ENCODE measurements at places on chromosomes 6 and 20. TPM values are rescaled to one million over a fixed set of nuclear protein-coding genes. Genes with fewer than 3 reads are reported as not detected.

Gene C2
- 1.6 TPM for total RNA-seq

Gene RBM24
- total RNA-seq: not detected

Gene HAO1
- total RNA-seq: not detected

Gene SLC22A3
- not detected for total RNA-seq

DNA sequence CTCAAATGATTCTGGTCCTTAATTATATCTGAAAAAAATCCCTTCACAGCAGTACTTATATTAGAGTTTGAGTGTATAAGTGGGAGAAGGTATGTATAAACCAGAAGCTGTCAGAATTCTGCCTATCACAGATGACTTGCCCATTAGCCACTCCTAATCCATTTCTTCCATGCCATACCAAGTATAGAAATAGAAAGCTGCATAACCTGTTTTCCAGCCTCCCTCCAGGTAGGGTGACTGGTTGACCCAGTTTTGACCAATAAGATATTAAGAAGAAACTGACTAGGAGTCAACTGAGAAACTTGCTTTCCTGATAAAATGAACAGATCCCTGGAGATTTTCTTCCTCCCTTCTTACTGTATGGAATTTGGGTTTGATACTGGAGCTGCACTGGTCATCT, 112.2 kb upstream of the GRIK2 start:
- no peak for DNase-seq

DNA sequence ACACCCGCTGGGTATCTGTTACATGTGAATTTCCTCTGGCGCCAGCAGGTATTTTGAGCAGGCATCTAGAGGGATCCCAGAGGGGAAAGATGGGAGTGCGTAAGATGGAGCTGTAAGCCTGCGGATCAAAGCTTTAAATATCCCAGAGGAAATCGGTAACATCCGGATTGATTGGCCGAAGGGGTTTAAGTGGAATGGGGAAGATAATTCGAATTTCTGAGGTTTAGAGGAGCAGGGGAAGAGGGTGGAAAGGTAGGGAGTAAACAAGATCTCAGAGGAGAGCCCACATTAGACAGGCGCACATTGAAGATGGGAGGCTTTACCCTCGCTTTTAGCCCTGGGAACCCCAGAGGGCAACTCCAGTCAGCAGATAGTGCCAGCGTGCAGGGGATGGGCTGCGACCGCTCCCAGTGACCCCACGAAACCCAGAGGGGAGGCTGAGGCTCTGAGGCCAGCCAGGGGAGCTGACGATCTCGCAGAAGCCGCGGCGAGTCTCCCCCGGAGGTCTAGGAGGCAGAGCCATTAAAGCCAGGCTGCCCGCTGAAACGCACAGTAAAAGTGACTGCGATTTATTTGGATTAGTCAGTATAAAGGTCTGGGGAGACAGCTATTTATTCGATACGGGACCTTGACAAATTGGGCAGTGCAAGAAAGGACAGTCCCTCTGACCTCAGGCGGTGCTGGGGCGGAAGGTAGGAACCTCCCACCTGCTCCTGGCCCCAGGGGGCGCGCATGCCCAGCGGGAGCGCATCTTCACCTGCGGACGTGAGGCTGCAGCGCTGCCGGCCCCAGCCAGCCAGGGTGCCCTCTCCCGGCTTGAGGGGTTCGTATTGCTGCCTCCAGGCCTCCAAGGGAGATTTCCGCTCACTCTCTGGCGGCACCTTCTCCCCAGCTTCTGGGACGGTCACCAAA, 34.3 kb upstream of the TCF21 start:
- DNase-seq: no peak

- no peak for DNase-seq
These were observed 108.8 kb upstream of the TBX18 start for GRCh38 chr6:84872996-84873723.

DNA sequence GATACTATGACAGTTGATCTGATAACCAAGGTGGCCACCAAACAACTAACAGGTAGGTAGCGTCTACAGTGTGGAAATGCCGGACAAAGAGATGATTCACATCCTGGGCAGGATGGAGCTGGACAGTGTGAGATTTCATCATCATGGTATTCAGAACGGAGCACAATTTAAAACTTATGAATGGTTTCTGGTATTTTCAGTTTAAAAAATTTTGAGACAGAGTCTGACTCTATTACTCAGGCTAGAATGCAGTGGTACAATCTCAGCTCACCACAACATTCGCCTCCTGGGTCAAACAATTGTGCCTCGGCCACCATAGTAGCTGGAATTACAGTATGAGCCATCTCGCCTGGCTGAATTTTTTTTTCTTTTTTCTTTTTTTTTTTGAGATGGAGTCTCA, 43.8 kb downstream of the CEP57L1 start:
- DNase-seq: no peak

DNA sequence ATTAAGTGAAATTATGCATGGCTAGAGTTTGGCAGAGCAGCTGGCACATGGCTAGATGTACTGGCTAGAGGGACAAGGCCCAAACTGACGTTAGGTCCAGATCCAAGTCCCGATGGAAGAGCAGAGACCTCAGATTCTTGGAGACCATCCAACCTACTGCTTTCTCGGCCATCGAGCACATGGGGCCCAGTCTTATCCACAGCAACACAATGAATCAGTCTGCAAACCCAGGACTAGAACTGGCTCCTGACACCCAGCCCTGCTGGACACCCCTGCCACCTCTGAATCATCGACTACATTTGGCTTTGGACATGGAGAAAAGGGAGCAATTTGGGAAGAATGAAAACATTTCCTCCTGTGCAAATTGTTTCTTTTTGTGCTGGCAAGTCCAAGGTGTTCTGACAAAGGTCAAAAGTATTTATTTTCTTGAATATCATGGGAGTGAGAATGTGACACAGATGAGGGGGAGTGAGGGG, 23.9 kb upstream of the YWHAB start:
- DNase-seq: no peak

GRCh38 chr6:145960918-145961589, 3.1 kb downstream of the SHPRH start:
- DNase-seq: no peak

GRCh38 chr6:28738396-28738765, 185.4 kb downstream of the TRIM27 start:
- DNase-seq: no peak

- DNase-seq: no peak
These were observed 5.5 kb downstream of the PNLDC1 start for GRCh38 chr6:159805440-159806020.

- DNase-seq: no peak
These were observed 3.9 kb downstream of the HEY2 start for GRCh38 chr6:125753218-125753936.

- DNase-seq: no peak
These were observed 38.0 kb upstream of the GMPR start for GRCh38 chr6:16200321-16200883.

DNA sequence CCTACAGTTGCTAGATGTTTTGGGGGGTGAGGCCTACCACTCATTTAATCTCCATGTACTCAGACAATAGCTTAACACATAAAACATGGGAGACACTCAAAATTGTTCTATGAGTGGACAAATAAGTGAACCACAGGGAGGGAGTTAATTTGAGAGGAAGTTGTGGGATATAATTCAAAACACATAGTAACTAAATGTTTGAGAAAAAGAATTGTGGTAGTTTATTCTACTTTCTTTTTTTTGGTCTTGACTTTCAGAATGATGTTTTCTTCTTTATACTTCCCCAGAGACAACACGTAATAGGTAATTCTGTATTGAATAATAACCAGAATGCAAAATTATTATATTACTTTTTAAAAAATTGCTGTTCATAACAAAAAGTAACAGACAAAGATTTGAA, 453.8 kb downstream of the RFPL4B start:
- no peak for DNase-seq

Data from activated T-helper 1 cell treated with anti-CD3 and anti-CD28 coated beads, Interleukin-12 subunit alpha, Interleukin-12 subunit beta, Interleukin-2, Interleukin-4 antibody, amounts not matched to agents 30 ng/mL and 10 ng/mL and 1 ng/mL, durations not matched to agents 14 hours and 24 hours and 36 hours (primary cell).